ENCODE measurements at places on chromosomes 3 and 15.

- no peak for DNase-seq
Observed at GRCh38 chr3:14235003-14235911, 56.6 kb downstream of the LSM3 start.

DNA sequence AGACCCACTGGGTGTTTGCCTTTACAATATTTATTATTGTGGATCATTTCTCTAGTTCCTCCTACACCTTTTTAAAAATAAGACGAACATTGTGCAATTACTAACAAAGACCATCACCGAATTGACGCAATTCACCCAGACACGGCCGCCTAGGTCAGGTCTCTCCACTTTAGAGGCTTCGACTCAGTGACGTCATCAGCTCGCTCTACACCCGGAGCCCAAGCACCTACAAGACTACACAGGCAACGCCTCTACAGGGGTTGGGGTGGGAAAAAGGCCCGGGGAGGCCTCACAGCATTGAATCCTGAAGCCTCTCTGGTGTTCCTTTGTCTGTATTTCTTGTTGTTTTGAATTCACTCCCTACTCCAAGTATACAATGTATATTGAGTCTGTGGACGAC is 16.6 kb downstream of the ZIC4 start:
- DNase-seq = no peak

GRCh38 chr3:172061724-172062184 is 22.4 kb downstream of the FNDC3B start:
- no peak for DNase-seq

DNA sequence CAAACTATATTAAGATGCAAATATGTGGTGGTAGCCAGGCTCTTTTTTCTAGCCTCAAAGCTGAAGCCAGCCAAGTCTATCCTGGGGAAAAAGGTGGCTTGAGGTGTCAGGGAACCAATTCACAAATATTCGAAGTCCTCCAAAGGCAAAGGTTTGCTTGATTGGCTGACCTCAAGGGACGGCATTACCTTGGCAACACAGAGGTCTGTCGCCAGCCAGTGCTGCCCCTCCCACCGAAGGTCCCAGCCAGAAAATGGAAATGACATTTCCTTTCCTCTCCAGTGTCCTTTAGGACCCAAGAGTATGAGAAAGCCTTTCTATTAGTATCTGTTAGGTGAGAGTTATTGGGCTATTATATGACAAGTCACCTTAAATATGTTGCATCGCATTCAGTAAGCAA is 96.0 kb upstream of the LIMD1 start:
- no peak for DNase-seq

GRCh38 chr3:126914226-126914625 is 68.7 kb upstream of the PLXNA1 start:
- no peak for DNase-seq

- DNase-seq = no peak
Observed at GRCh38 chr3:25483456-25483855, 55.4 kb downstream of the RARB start.

DNA sequence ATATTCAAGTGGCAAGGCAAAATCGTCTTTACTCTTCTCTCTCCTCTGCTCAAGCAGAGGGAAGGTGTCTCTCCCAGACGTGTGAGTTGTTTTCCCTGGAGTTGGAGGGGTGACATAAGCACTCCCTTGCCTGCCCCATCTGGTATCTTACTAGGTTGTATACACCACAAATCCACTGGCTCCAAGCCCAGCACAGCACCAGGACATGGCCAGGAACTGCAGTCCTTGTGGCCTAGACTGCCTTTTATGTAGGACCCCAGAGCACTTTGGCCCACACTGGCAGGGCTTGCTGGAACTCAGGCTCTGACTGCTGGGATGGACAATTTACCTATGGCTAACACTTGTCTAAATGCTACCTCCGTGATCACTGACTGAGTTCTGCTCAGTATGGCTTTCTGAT is 34.0 kb downstream of the DZIP3 start:
- DNase-seq = no peak

DNA sequence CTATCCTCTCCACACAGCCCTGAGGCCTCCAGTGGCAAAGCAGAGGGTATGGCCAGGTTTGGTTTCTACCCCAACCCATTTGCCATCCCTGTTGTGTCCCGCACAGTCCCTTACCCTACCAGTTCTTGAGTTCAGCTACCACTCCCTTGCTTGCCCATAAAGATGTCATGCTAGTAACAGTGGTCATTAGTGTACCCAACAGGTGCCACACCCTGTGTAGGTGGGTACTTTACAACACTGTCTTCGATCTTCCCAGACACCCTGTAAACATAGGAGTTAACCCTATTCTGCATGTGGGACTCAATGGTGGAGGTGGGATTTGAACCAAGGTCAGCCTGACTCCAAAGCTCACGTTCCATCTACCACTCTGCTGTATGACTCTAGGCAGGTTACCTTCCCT is 23.2 kb downstream of the LINGO1 start:
- no peak for DNase-seq

GRCh38 chr3:39426312-39426711 is 19.8 kb downstream of the RPSA start:
- no peak for DNase-seq

GRCh38 chr15:57288926-57289580 is 87.3 kb upstream of the CGNL1 start:
- DNase-seq = no peak

DNA sequence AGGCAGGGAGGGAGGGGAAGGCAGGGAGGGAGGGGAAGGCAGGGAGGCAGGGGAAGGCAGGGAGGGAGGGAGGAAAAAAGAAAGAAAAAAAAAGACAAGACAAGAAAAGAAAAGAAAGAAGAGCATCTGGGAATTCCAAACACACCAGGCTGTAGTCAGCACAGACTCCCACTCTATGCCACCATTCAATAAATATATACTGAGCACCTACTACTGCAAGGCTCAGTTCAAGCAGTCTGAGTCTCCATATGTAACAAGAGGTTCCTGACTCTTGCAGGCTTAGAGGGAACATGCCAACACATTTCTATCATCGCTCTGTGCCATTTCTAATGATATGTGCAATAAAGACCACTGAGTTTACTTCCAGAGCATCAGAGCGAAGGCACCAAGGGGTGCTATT is 47.7 kb downstream of the ANXA2 start:
- no peak for DNase-seq

DNA sequence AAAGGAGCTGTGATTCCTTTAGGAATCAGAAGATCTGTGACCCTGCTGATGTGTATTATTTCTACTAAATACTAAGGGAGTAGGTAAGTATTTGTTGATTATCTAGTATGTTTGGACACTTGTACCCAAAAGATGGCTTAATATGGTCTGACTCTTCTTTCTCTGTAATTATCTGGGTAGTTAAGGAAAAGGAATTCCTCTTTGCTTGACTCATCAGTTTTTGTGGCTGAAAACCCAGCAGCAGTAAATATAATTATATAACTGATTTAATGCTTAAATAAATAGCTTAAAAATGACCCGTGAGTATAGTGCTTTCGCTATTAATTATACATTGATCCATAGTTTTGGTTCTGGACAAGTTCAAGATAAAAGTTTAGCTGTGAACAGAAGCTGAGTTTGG is 155.8 kb downstream of the LRTM1 start:
- DNase-seq = no peak

DNA sequence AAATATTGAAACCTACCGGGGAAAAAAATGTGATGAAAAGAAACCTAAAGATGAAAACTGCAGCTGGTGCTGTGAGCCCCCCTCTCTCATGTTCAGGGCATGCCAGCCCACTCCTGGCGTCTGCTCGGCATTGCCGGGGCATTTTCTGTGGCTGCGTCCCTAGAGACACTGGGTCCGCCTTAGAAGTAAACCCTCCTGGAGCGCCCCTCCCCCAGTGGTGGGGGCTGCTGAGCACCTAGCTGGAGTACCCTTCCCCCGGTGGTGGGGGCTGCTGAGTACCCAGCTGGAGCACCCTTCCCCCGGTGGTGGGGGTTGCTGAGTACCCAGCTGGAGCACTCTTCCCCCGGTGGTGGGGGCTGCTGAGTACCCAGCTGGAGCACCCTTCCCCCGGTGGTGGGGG is 24.5 kb upstream of the GABRA5 start:
- DNase-seq = no peak

- no peak for DNase-seq
Observed at GRCh38 chr3:134211797-134212196, 38.9 kb downstream of the RYK start.

GRCh38 chr3:42839616-42840015 is 30.4 kb downstream of the ACKR2 start:
- peak; percentile 6 for DNase-seq

GRCh38 chr3:138398791-138399575 is 35.4 kb upstream of the ESYT3 start:
- DNase-seq = no peak

- DNase-seq = no peak
Observed at GRCh38 chr3:132457286-132457685, 40.0 kb downstream of the DNAJC13 start.
